ENCODE measurements at places on chromosomes 13 and 19. TPM values are rescaled to one million over a fixed set of nuclear protein-coding genes. Genes with fewer than 3 reads are reported as not detected.

- no peak for DNase-seq
These were observed 22.4 kb upstream of the QTRT1 start for GRCh38 chr19:10678813-10679212.

LRFN3 gene
- 31.6 TPM for total RNA-seq

- no peak for DNase-seq
These were observed 634.5 kb downstream of the LIG4 start for GRCh38 chr13:107580741-107581412.

SKA3 gene
- total RNA-seq, result 1.3 TPM

- no peak for DNase-seq
These were observed 340.0 kb upstream of the SLITRK5 start for GRCh38 chr13:87331178-87331577.

GRCh38 chr19:1636325-1637236 lies 15.8 kb downstream of the TCF3 start:
- DNase-seq, result no peak

DNA sequence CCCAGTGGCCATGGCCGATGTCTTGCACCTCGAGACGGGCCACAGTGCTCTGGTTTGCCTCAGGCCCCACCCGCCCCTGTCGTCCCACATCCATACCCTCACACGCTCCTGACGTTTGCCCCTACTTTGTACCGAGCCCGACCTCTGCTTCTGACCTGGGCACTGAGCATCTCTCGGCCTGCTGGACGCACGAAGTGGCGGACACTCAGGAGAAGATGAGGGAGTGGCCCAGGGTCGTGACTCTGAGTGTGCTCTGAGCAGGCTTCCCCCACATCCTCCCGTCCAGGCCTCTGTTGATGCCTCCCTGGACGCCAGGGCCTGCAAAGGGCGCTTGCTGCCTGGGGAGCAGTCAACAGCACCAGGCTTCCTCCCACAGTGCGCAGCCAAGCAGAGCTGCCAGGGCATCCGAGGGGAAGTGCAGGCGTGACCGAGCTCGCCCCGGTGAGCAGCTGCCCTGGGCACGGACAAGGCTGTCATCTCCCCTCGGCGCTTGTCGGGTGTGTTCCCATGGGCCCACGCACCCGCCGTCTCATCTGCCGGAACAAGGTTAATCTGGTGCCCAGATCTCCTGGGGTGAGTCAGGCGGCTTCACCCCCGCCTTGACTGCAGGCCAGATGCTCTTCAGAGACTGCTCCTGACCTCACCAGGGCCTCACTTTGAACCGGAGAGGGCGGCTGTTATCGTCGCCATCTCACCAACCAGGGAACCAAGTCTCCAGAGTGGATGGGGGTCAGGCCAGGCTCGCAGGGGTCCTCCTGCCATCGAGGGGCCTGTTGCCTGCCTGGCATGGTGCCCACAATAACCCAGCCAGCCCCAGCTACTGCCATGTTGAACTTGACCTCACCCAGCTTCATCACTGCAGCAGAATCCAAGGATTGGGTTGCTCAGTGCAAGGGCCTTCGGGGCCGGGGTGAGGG lies 27.2 kb downstream of the COMP start:
- no peak for DNase-seq

DNA sequence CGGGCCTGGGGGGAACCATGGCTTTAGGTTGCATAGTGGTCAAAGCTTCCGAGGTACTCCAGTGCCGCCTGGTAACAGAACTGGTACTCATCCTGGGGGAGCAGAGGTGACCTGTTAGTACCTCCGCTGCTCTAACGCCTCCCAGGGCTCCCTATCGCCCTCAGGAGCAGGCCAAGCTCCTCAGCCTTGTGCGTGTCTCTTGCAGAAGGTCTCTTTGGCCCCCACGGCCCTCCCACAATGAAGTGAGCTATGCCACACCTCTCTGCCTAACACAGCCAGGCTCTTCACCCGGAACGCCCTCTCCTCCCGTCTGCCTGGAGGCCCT lies 133.9 kb downstream of the PTPRS start:
- DNase-seq, result no peak

DNA sequence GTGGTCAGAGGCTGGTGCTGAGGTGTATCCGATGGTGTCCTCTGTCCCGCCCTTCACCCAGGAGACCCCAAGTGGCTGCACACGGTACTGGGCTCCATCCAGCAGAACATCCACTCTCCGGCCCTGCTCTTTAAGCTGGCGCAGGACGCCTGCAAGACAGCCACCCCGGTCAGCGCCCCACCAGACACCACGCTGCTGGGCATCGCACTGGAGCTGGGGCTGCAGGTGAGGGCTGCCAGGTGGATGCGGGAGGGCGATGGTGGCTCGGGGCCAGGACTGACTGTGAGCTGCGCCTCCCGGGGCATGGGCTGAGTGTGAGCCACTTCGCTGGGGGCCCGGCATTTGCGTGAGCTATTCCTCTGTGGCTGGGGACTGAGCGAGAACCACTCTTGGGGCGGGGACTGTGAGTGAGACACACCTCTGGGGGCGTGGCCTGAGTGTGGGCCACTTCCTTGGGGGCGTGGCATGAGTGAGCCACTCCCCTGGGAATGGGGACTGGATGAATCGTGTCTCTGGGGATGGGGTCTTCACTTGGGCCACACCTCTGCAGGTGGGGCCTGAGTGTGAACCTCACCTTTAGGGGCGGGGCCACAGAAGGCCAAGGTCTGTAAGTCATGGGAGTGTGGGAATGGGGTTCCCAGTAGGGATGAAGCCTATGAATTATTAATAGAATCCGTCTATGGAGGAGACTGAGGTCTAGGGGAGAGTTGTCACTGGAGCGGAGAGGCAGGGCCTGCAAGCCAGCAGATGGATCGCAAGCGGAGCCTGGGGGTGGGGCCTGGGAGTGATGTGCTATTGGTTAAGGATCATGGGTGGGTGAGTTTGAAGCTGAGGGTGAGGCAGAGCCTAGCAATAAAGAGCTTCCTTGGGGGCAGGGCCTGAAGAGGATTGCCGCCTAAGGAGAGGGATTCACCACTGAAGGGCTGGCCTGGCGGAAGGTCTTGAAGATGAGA lies 30.5 kb downstream of the ZSWIM4 start:
- no peak for DNase-seq

Data from dorsolateral prefrontal cortex (tissue), 122 donors.